Endothelial cell of coronary artery (primary cell): ENCODE measurements at places on chromosomes 5 and 9. TPM values are rescaled to one million over a fixed set of nuclear protein-coding genes. Genes with fewer than 3 reads are reported as not detected.

The CDC25C gene
- total RNA-seq, result 1.3 and 6.6 TPM in 2 replicates

The PLCXD3 gene
- under 0.01 TPM in 1 of 2 replicates, not detected in the other for total RNA-seq

The KCNIP1 gene
- not detected in 2 replicates for total RNA-seq

The LTC4S gene
- 1.1 and 1.2 TPM in 2 replicates for total RNA-seq

The SH3TC2 gene
- total RNA-seq, result 3.2 and 6.0 TPM in 2 replicates
